ENCODE measurements at places on chromosomes 5 and 9.

- DNase-seq, result no peak
Observed at GRCh38 chr5:57683036-57683630, 200.5 kb upstream of the ACTBL2 start.

GRCh38 chr9:129584136-129584535 lies 36.8 kb downstream of the C9orf50 start:
- DNase-seq, result peak; percentile 68

GRCh38 chr5:67234671-67235176 lies 38.1 kb upstream of the CD180 start:
- no peak for DNase-seq

- no peak for DNase-seq
Observed at GRCh38 chr5:103624675-103625074, 62.1 kb upstream of the NUDT12 start.

DNA sequence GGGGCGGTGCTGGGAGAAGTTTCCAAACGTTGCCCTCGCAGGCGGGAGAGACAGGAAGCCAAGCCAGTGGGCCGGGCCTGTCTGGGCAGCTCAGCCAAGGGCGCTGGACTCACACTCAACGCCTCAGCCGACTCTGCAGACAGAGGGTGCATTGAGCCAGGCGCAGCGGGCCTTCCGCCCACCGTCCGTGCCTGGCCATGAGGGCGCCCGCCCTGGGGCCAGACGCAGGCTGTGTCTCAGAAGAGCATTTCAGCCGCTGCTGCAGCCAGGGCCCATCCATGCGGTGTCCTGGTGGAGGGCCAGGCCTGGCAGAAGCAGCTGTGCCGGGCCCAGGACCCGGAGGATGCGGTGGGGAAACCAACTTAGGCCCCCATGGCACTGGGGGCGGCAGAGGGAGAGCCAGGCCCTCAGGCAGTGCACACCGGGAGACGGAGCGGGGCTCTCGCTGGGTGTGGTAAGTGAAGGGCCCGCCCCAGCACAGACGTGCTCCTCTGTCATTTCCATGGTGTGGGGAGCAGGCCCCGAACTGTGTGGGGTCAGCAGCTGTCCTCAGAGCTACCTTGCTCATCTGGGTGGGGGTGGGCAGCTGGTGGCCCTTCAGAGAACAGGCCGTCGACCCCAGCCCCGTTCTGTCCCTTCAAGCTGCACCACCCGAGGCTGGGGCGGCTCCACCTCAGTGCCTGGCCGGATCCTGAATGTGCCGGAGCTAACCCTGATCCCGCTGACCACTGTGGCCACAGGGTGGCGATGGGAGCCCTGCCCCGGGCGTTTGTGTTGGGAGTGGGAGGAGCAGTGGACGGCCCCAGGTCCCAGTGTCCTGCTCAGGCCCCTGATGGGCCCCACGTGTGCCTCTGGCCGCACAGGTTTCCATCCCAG lies 18.0 kb downstream of the DNLZ start:
- peak; percentile 57 for DNase-seq

DNA sequence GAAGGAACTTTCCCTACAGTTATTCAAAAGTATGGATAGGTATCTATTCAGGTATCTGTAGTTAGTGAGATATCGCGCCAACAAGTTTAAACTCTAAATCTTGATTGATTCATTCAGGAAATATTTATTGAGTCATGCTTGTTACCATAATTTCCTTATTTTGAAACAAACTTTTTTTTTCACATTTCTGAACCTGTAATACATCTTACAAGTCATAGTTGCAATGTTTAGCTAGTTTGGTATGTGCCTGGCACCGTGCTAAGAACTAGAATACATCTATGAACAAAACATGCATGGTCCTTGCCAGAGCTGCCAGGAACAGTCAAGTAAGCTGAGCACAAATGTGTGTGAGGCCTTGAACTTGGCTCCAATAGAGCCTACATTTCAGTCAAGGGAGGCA lies 226.4 kb downstream of the PCSK5 start:
- no peak for DNase-seq

DNA sequence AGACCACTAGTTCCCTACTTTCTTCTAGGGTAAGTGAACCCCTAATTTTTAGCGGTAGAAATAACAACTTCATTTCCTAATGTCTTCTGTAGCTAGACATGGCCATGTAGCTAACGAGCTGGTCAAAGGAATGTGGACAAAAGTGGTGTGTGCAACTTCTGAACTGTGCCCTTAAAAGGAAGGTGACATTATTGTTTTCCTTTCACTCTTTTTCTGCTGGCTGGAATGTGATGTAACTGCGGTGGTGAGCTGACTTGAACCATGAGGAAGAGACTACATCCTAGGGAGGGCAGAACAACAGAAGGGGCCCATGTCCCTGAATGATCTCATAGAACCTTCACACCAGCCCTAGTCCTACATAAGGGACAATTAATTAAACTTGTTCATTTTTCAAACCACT lies 1.3 kb upstream of the SNX2 start:
- DNase-seq, result no peak

- DNase-seq, result no peak
Observed at GRCh38 chr5:179346401-179346800, 1.1 kb upstream of the ADAMTS2 start.

GRCh38 chr5:16455668-16456067 lies 9.9 kb downstream of the ZNF622 start:
- DNase-seq, result no peak
